CD4-positive, alpha-beta T cell treated with Interleukin-12 subunit alpha and Interleukin-12 subunit beta, for 1 hour (primary cell): ENCODE measurements at places on chromosomes 16 and 17.

- DNase-seq, result no peak
These were observed 40.3 kb downstream of the C16orf95 start for GRCh38 chr16:87276924-87277323.

- DNase-seq, result no peak
These were observed 238.8 kb downstream of the STX8 start for GRCh38 chr17:9336817-9337216.

DNA sequence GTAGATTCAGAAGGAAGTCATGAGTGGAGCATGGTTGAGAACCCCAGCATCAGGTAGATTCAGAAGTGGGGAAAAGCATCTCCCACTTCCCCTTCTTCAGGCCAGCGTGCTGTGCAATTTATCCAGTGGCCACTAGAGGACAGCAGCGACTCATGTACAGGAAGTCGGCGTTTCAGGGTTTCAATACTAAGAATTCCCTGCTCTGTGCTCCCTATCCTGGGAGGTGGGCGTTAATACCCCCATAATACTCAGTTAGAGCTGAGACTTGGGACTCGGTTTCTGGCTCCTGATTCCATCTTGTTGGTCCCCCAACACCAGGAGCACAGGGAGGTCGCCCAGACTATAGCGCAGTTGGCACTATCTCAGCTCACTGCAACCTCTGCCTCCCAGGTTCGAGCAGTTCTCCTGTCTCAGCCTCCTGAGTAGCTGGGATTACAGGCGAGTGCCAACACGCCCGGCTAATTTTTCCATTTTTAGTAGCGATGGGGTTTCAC is 75.3 kb upstream of the AMZ2 start:
- peak; percentile 80 for DNase-seq

GRCh38 chr16:65775829-65776228 is 590.7 kb upstream of the CDH5 start:
- DNase-seq, result no peak

DNA sequence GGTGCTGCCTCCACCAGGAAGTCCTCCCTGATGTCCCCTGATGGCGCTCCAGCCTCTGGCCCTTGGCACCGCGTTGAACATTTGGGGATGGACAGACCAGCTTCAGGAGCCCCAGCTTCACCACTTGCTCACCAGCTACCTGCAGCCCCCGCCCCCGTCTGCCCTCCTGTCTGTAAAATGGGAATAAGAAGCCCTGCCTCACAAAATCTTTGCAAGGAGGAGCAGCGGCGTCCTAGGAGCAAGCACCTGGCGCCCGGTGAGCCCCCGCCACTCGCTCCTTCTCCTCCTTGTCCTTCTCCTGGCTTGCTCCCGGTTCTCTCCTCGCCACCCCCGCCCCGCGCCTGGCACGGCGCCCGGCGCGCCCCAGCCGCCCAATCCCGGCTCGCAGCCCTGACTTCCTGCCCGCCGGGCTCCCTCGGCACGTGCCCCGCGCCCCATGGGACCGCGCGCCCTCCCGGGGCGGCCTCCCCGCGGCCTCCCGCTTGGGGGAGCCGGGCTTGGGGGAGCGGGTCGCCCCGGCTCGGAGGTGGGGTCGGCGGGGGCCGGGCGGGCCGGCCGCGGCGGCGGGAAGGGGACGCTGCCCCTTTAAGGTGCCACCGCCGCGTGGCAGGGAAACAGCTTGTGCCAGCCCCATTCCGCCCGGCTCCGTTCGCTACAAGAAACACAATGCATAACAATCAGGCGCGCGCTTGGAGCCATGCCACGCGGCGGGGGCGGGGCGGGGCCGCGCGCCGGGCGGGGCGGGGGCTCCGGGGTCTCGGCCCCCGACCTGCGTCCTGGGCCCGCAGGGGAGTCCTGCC is 9.1 kb upstream of the PPP1R1B start:
- peak; percentile 52 for DNase-seq

GRCh38 chr17:33290253-33290652 is 2.8 kb downstream of the ASIC2 start:
- no peak for DNase-seq

- no peak for DNase-seq
These were observed 11.1 kb downstream of the C16orf86 start for GRCh38 chr16:67677712-67678111.

DNA sequence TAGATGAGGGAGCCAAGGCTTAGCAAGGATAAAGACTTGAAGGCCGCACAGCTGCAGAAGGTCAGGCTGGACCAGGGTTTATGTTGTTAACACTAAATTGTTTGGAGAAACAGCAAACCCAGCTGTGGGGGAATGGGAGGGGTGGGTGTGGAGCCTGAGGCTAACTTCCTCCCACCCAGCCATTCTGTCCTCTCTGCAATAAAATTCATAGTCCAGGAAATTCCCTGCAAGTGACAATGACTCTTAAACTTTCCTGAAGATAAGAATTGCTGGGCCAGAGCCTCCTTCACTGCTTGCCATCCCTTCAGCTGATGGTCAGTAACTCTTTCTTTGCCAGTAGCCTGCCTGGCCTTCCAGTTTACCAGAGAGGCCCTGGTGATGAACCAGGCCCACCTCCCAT is 19.4 kb upstream of the ATP5MC1 start:
- no peak for DNase-seq

DNA sequence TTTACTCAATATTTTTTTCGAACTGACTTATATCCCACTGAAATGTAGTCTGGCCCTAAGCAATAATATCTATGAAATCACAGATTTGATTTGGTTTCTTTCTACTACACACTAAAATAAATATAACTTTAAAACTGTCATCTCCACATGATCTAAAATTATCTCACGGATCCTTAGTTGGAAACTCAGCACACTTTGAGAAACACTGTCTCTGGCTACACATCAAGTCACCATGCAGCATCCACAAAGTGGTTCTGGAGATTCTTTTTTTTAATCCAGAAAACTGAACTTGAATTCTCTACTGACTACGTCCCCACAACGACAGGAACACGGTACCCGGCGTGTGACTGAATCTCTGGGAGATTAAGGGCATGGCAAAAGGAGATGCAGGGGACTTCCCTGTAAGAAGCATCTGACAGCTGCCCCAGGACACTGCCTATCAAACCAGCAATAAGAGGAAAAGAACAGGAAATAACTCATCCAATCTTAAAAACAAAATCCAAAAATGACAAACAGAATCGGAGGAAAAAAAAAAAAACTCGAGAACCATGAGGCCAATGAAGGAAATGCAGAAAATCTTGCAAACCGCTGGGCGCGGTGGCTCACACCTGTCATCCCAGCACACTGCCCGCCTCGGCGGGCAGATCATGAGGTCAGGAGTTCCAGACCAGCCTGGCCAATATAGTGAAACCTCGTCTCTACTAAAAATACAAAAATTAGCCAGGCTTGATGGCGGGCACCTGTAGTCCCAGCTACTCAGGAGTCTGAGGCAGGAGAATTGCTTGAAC is 141.0 kb upstream of the RCVRN start:
- no peak for DNase-seq

- DNase-seq, result no peak
These were observed 1.2 kb downstream of the SSTR5 start for GRCh38 chr16:1073566-1074378.

- DNase-seq, result no peak
These were observed 25.1 kb upstream of the ABCA3 start for GRCh38 chr16:2365397-2366294.

GRCh38 chr17:43779145-43780125 is 658 bp upstream of the DUSP3 start:
- DNase-seq, result no peak

DNA sequence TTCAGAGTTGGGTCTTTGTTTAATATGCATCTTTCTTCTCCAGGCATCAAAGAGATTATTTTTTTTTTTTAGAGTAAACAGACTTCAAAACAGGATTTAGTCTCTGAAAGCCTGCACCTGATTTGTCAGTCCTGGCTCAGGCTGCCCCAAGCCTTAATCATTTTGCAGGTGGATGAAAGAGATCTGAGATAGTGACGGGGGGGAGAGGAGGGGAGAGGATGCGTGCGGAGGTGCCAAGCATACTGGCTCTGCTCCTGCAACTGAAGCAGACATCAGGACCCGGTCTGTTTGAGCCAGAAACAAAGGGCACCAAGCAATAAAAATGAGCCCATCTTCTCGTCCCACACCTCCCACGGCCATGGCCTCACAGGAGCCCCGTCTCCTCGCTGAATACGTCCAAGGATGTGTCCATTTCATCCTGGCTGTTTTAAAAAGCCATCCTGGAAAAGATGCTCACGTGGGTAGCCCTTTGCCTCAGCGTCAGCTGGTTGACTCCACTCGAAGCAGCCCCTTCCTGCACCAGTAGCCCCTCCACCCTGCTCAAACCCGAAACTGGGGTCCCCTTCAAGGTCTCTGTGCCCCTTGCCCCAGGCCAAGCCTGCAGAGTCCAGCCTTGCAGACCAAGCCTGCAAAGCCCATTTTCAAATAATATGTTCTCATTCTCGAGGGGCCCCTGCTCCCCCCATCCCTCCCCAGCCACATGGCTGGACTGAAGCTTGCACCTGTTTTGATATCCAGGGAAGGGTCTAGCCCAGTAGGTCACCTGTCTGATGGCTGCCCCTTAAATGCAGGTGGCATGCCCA is 84.8 kb upstream of the TNRC6C start:
- DNase-seq, result no peak

- no peak for DNase-seq
These were observed 204.8 kb downstream of the HAPSTR1 start for GRCh38 chr16:9296271-9296590.

GRCh38 chr16:50529334-50529733 is 18.9 kb upstream of the NKD1 start:
- no peak for DNase-seq

DNA sequence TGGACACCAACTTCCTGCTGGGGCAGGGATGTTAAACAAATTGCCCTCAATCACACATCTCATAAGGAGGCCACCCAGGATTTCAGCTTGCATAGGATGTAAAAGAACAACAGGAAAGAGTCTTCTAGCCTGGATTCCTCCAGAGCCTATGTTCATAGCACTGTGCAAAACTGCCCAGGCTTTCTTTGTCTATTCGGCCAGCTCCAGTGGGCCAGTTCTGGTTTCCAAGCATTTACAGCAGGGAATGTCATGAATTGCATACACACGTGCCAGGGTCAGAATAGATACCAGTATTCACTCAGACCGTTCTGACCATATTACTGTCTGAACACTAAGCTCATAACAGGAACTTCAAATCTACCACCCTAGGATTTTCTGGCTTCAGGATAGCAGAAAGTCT is 273.2 kb downstream of the CDH8 start:
- no peak for DNase-seq

GRCh38 chr16:56988161-56988947 is 1.0 kb upstream of the NLRC5 start:
- DNase-seq, result no peak

GRCh38 chr16:4344983-4345835 is 5.9 kb downstream of the PAM16 start:
- DNase-seq, result no peak

- DNase-seq, result no peak
These were observed 182.8 kb downstream of the HS3ST3A1 start for GRCh38 chr17:13418891-13419290.

DNA sequence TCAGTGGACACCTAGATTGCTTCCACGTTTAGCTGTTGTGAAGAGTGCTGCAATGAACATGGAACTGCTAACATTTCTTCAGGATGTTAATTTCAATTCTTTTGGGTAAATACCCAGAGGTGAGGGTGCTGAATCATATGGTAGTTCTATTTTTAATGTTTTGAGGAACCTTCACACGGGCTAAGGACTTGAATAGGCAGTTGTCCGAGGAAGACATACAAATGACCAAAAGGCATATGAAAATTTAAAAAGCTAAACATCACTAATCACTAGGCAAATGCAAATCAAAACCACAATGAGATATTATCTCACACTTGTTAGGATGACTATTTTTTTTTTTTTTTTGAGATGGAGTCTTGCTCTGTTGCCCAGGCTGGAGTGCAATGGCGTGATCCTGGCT is 173.3 kb downstream of the PRKCB start:
- no peak for DNase-seq

DNA sequence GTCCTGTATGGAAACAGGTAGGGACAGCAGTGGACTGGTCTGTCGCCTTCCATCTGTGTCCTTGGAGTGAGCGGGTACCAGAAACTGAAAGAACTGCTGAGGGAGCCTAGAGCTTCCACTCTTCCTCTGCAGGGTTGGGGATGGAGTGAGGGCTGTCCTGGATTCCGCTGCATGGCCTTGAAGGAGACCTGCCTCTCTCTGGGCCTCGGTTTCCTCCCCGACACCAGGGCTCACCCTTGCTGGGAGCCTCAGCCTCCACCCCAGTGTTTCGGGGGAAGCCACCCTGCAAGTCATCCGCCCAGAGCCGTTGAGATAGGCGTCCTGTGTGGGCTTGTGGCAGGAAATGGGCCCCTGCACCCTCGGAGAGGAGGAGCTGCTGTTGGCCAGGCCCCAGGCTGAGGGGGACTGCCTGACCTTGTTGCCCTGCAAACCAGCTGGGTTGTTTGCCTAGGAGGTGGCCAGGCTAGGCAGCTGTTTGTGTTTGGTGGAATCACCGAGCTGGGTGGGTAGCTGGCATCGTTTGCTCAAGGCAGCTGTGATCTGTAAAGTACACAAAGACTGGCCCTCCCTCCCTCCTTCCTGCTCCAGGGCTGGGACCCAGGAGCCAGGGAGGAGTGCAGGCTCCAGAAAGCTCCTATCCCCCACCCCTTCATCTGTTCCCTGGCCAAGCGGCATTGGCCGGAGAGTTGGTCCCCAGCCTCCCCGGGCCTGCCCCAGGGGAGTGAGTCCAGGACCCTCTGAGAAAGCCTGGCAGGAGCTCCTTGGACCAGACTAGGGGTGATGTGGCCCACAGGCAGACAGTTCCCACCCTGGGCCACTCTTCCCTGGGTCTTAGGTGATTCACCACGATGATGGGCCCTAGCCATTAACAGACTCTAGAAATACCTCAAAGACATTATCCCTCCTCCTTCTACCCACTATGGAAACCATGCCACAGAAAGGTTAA is 1.3 kb downstream of the RAB37 start:
- peak; percentile 83 for DNase-seq

DNA sequence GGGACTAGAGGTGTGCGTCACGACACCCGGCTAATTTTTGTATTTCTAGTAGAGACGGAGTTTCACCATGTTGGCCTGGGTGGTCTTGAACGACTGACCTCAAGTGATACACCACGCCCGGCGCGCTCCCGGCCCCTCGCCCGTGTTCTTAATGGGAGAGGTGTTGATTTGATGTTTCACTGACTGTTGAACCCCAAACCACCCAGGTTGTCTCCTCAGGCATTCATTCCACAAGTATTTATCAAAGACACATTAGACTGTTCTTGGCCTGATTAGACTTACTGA is 1.4 kb downstream of the CENPN start:
- no peak for DNase-seq

- no peak for DNase-seq
These were observed 27.1 kb downstream of the USP10 start for GRCh38 chr16:84726669-84727467.
